ENCODE measurements at places on chromosomes 5 and 9. TPM values are rescaled to one million over a fixed set of nuclear protein-coding genes. Genes with fewer than 3 reads are reported as not detected.

The NMUR2 gene
- total RNA-seq = 0.37 TPM

The TNFSF8 gene
- 5.8 TPM for total RNA-seq

The PCDHGA1 gene
- total RNA-seq = not detected

The NREP gene
- total RNA-seq = 8.5 TPM

The RGMB gene
- total RNA-seq = 215 TPM

The ITGA1 gene
- total RNA-seq = 507 TPM

The OR13C9 gene
- total RNA-seq = not detected

The OR4F3 gene
- not detected for total RNA-seq

The MRPL50 gene
- 0.87 TPM for total RNA-seq

The FOXD4L5 gene
- not detected for total RNA-seq

The HRH2 gene
- 5.0 TPM for total RNA-seq

The FBP1 gene
- total RNA-seq = 10.7 TPM

DNA sequence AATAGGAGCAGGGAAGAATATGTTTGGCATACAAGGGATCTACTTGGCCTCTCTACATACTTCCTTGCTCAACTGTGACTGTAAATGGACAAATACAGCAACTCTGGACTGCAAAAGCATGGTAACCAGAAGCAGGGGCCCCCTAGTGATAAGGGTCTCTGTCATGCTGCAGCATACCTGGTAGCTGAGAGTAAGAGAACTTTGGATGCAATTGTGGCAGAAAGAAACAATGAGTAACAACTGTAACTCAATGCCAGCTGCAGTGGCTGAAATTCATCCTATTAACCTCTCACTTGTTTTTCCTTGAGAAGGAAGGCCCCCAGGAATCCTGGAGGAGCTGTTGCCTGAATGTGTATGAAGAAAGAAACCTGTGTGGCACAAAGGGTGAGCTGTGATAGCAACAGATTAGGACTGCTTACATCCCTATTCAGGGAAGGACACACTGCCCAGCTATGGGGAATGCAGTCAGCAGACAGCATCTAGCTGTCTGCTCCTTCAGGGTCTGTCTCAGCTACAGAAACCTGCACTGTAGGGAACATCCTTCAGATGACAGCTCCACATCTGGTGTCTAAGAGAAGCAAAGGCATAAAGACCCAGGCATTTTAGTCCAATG lies 468.1 kb upstream of the ACTBL2 start:
- no peak for DNase-seq

GRCh38 chr5:72459089-72459661 lies 48.0 kb downstream of the ZNF366 start:
- no peak for DNase-seq

DNA sequence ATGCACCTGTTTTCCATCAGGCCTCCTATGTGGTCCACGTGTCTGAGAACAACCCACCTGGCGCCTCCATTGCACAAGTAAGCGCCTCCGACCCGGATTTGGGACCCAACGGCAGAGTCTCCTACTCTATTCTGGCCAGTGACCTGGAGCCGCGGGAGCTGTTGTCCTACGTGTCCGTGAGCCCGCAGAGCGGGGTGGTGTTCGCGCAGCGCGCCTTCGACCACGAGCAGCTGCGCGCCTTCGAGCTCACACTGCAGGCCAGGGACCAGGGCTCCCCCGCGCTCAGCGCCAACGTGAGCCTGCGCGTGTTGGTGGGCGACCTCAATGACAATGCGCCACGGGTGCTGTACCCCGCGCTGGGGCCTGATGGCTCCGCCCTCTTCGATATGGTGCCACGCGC lies 1.7 kb downstream of the PCDHGB1 start:
- no peak for DNase-seq

DNA sequence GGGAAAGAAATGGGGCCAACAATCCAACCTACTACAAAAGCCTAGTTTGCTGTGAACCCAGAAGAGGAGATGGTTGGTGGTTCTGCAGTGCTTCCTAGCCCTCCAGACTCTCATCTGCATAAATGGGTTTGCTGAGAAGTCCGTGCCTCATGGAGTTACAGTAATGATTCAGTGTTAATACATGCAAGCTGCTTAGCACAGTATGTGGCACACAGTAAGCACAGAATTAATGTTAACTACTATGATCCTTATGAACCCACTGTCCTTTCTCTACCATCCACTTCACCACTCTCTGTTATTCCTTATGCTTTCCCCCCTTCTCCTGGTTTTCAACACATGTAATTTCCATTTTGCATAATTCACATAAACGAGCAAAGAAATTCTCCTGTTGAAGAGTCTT lies 100.0 kb downstream of the ACTBL2 start:
- no peak for DNase-seq

- no peak for DNase-seq
Observed at GRCh38 chr5:172497591-172498255, 43.4 kb upstream of the SH3PXD2B start.

DNA sequence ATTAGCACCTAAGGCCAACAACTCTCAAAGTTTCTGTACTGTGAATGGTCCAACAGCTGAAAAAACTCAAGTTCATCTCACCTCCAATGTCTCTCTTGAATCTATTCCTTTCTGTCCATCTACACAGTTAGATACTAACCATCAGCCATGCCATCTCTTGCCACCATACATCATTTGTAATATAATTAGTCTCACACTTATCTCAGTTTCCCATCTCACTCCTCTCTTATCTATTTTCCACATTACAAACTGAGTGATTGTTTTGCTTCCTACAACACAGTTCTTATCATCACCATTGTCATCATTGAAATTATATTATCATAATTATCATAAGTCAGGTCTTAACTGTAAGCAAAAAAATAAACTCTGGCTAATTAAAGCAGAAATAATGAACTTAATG lies 393.9 kb downstream of the PRELID2 start:
- DNase-seq = no peak

GRCh38 chr5:167296066-167296465 lies 995.4 kb upstream of the WWC1 start:
- DNase-seq = no peak

- DNase-seq = no peak
Observed at GRCh38 chr5:124453221-124454051, 293.0 kb downstream of the ZNF608 start.

- no peak for DNase-seq
Observed at GRCh38 chr9:109342878-109343277, 22.0 kb upstream of the EPB41L4B start.

DNA sequence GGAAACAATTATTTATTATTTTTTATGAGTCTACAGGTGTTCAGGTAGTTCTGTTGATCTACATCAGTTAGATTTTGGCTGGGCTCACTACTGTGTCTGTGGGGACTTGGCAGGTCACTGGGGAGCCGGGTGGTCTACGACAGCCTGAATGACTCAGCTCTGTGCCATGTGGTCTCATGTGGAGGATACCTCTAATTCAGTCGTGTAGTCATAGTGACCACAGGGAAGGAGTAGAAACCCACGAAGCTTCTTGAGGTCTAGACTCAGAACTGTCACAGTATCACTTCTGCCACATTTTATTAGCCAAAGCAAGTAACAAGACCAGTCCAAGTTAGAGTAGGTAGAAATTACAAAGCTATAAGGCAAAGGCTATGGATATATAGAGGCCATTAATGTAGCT lies 64.7 kb upstream of the GRAMD2B start:
- no peak for DNase-seq

- no peak for DNase-seq
Observed at GRCh38 chr5:6508931-6509330, 60.3 kb downstream of the UBE2QL1 start.

DNA sequence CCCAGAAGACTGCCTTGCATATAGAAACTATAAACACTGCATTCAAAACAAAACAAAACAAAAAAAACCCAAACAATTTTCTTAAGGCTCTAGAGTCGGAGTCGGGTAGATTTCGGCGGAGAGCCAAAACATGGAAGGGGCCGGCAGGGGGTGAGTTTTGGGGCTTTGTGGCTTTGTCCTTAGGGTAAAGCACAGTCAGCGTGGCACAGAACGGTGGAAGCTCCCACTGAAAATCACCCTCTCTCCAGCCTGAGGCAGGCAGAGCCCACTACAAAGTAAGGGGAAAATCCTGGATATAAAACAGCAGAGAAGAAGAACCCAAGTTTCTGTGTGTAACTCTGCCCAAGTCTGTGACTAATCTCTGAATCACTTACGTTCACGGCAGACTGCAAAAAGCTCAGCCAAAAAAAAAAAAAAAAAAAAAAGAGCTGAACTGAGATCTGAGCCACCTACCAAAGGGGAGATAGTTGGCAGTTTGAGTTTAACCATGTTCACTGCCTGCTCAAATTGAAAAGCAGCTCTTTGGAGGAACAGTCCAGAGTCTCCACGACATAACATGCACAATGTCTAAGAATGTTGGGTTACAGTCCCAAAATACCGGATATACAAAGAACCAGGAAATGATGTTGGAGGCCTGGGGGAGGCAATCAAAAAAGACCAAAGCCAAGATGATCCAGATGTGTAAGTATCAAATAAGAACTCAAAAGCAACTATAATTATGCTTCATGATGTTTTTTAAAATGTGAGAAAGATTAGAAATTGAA lies 26.6 kb upstream of the OR2K2 start:
- DNase-seq = peak; percentile 26

DNA sequence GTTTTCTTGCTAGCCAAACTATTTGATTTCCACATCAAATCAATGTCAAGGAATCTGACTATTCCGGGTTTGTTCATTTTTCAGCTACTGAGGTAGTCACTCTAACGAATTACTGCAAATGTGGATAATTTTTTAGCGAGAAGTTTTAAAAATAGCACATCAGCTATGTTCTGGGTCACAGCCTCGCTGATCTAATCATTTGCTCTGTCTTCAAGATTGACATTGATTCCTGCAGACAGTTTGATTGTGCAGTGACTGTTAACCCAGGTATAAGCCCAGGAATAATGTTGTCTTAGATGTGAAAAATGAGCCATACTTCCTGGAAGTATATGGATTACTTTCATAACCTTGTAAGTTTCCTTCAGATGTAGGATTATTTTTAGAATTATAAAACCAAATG lies 175.1 kb downstream of the BAAT start:
- no peak for DNase-seq

DNA sequence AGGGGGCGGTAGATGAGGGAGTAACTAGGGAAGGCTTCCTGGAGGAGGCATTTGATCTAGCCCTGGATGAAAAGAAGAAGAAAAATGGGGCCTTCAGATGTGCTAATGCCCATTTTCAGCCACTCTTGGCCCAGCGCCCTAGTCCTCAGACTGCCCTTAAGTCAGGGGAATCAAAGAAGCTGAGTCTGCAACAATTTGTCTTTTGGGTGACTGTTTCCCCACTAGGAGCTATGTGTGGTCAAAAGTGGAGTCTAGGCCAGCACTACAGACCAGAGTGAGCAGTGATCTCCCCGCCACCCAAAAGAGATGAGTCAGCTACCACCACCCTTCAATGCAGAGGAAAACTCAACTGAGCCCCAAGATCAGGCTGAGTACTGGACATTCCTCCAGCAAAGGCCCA lies 542.1 kb downstream of the BNC2 start:
- DNase-seq = no peak

DNA sequence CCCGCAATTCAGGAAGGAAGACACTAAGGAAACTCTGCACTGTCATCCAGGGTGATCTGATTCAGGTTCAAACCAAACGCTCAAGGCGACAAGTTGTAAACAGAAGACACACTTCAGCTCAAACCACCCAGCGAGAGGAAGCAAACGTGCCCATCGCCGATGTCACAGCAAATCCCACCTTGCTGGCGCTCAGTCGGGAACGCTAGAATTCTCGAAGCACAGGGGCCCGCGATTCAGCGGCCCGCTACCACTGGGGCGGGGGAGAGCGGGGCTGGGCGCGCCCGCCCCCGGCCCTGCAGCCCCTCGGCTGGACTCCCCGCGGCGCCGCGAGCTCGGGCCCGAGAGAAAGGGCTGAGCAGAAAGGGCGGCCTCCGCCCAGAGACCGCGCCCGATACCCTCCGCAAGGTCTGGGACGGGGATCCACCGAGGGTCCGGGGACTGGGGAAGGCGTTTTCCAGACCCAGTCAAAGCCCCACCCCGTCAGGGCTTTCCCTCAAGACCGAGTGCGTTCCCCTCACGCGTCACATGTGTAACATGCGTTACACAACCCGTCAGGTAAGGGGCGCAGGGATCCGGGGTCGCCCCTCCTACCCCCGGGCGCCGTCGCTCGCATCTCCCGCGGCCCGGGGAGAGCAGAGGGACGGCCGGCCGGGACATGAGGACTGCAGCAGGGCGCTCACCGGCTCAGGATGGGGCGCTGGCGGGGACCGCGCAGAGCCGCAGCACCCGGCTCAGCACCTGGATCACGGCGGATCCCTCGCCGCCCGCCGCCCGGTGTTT lies 469 bp downstream of the AGTPBP1 start:
- peak; percentile 85 for DNase-seq

DNA sequence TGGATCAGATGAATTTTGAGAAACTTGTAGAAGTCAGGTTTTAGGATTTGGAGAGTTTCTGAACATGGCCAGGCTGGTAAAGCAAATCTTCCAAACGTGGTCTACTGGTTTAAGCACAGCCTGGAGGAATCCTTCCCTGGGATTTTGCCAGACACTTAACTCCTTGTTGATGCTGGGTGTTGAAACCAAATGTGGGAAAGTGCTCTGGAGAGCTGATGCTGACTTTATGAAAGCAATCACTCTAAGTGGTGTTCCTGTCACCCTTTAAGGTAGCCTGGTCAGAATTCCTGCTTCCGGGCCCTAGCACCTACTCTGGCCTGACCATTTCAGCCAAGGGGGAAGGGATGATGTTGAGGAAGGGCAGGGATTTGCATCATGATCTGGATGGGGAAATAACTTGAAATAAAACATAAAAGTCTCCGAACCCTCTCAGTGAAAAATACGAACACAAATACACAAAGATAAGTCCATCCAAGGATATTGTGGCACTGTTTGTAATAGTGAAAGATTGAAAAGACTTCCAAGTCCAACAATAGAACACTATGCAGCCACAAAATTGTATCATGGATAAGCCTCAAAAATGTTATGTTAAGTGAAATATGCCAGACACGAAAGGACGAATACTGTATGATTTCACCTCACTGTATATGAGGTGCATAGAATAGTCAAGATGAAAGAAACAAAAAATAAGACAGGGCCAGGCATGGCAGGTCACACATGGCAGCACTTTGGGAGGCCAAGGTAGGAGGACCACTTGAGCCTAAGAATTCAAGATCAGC lies 57.7 kb downstream of the PDE6A start:
- DNase-seq = peak; percentile 21

GRCh38 chr5:80623999-80624398 lies 30.5 kb upstream of the MSH3 start:
- DNase-seq = no peak

DNA sequence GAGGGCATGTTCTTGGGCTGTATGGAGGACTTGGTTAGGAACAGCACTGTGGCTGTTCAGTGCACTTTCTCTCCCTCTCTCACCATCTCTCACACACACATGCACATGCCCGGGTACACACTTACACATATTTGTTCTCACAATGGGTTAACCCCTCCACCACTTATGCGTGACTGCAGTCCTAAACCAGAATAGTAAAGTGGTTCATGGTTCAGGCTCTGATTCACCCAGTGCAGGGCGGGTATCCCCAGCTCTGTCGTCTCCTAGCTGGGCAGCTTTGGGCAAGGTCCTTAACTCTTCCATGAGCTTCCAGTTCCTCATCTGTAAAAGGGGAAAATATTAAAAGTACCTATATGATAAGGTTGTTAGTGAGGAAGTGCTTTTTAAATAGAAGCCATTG lies 45.3 kb upstream of the GALNT10 start:
- no peak for DNase-seq

GRCh38 chr5:88834131-88834462 lies 48.9 kb downstream of the MEF2C start:
- no peak for DNase-seq
